ENCODE measurements at places on chromosomes 6 and 20. TPM values are rescaled to one million over a fixed set of nuclear protein-coding genes. Genes with fewer than 3 reads are reported as not detected.
A peak's percentile ranks its signal among the peaks of the same experiment; 100 is the strongest.

Gene MRPL18
- total RNA-seq: 130 TPM

Gene SLC22A16
- not detected for total RNA-seq

Gene RBM12
- total RNA-seq: 103 TPM

Gene SLC17A2
- total RNA-seq: not detected

Gene FKBP5
- 55.7 TPM for total RNA-seq

Gene RBM39
- total RNA-seq: 352 TPM

Gene DNAH8
- total RNA-seq: 0.11 TPM

Gene SEMG2
- not detected for total RNA-seq

Gene TFAP2A
- not detected for total RNA-seq

Gene MCCD1
- not detected for total RNA-seq

Gene TBX18
- total RNA-seq: not detected

GRCh38 chr6:148441454-148441911 lies 98.8 kb downstream of the SASH1 start:
- no peaks in the 10 kb centered on the region for H3K36me3 ChIP-seq
- no peaks in the 10 kb centered on the region for H3K4me1 ChIP-seq
- no peaks in the 10 kb centered on the region for H3K27me3 ChIP-seq
- no peak overlapping the region for H3K27ac ChIP-seq
- DNase-seq: no peak

- no peaks in the 10 kb centered on the region for H3K36me3 ChIP-seq
- no peak for DNase-seq
- peaks cover 20% of the 10 kb centered on the region for H3K4me1 ChIP-seq
- H3K4me3 ChIP-seq: no peak overlapping the region
- no peaks in the 10 kb centered on the region for H3K27me3 ChIP-seq
These were observed 63.2 kb upstream of the SYNDIG1 start for GRCh38 chr20:24406251-24406650.

DNA sequence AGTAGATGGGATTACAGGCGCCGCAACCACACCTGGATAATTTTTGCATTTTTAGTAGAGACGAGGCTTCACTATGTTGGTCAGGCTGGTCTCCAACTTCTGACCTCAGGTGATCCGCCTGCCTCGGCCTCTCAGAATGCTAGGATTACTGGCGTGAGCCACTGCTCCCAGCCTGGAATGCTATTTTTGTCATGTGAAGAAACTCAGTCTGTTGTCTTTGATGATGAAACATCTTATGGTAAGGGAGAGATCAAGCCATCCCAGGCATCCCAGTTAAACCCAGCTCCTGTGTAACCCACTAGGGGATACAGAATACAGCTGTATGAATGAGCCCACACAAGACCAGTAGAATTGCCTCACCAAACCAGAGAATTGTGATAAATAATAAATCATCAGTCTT lies 83.6 kb upstream of the RBM24 start:
- H3K4me3 ChIP-seq: no peak overlapping the region
- H3K36me3 ChIP-seq: no peaks in the 10 kb centered on the region
- no peak overlapping the region for H3K27ac ChIP-seq
- DNase-seq: no peak
- no peaks in the 10 kb centered on the region for H3K4me1 ChIP-seq

- no peaks in the 10 kb centered on the region for H3K4me1 ChIP-seq
- no peak overlapping the region for H3K27ac ChIP-seq
- H3K4me3 ChIP-seq: no peak overlapping the region
These were observed 51.7 kb downstream of the SLC22A23 start for GRCh38 chr6:3405182-3405518.

DNA sequence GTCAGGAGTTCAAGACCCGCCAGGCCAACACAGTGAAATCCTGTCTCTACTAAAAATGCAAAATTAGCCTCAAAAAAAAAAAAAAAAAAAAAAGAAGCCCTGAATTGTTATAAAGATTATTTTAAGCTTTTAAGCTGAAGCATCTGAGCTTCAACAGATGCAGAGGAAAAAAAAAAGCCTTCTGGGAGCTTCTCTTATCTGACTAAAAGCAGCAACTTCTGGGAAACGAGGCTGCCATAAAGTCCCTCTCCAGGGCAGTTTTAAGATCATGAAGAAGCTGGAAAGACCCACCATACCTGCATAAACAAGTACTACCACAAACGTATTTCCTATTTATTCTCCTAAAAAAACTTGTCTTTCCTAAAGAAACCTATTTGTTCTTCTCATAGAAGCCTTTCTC lies 3.6 kb downstream of the SERINC3 start:
- H3K27me3 ChIP-seq: no peaks in the 10 kb centered on the region
- no peak overlapping the region for H3K4me3 ChIP-seq
- no peaks in the 10 kb centered on the region for H3K36me3 ChIP-seq
- peak overlapping the region; percentile 34 for H3K27ac ChIP-seq
- H3K4me1 ChIP-seq: peaks cover 62% of the 10 kb centered on the region

- H3K27ac ChIP-seq: no peak overlapping the region
- H3K27me3 ChIP-seq: no peaks in the 10 kb centered on the region
- no peaks in the 10 kb centered on the region for H3K36me3 ChIP-seq
- H3K4me3 ChIP-seq: no peak overlapping the region
- DNase-seq: no peak
- H3K4me1 ChIP-seq: peaks cover 25% of the 10 kb centered on the region
These were observed 83.2 kb downstream of the SHLD1 start for GRCh38 chr20:5833309-5833941.

DNA sequence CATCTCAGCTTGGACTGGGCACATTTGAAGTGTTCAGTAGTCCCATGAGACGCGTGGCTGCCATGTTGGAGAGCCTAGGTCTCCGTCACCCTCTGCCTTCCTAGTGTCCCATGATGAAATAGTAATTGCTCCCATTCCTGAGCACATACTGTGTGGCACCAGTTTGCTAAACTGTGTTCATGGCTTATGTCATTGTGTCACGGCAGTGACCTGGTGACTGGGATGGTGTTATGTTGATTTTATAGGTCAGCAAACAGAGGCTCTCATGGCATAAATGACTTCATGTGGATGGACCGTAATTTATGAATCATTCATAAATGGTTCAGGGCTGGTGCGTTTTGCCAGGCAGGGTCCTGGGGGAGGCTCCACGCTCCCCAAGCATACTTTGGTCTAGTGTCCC lies 3.8 kb downstream of the BCAS4 start:
- no peaks in the 10 kb centered on the region for H3K27me3 ChIP-seq
- DNase-seq: no peak
- no peak overlapping the region for H3K27ac ChIP-seq
- H3K4me1 ChIP-seq: peaks cover 11% of the 10 kb centered on the region
- peaks cover 4% of the 10 kb centered on the region for H3K36me3 ChIP-seq
- no peak overlapping the region for H3K4me3 ChIP-seq

- H3K4me3 ChIP-seq: peak overlapping the region; percentile 48
- no peaks in the 10 kb centered on the region for H3K27me3 ChIP-seq
- H3K27ac ChIP-seq: no peak overlapping the region
These were observed 44.6 kb downstream of the TOX2 start for GRCh38 chr20:43959079-43959919.

- no peak for DNase-seq
- H3K27ac ChIP-seq: no peak overlapping the region
- H3K27me3 ChIP-seq: no peaks in the 10 kb centered on the region
- peaks cover 14% of the 10 kb centered on the region for H3K4me1 ChIP-seq
These were observed 37.1 kb downstream of the IGF2R start for GRCh38 chr6:160005861-160006540.

GRCh38 chr6:26295691-26296555 lies 69.1 kb upstream of the BTN3A2 start:
- peak overlapping the region; percentile 78 for H3K27ac ChIP-seq
- no peaks in the 10 kb centered on the region for H3K36me3 ChIP-seq
- no peak for DNase-seq
- no peaks in the 10 kb centered on the region for H3K27me3 ChIP-seq
- no peaks in the 10 kb centered on the region for H3K4me1 ChIP-seq
